Stimulated activated CD8-positive, alpha-beta memory T cell treated with anti-CD3 and anti-CD28 coated beads, Interleukin-4, amount 100 ng/mL, for 1 hour (primary cell): ENCODE measurements at places on chromosomes 2 and 18.

- no peak for DNase-seq
Observed at GRCh38 chr2:16718576-16719484, 53.2 kb upstream of the CYRIA start.

DNA sequence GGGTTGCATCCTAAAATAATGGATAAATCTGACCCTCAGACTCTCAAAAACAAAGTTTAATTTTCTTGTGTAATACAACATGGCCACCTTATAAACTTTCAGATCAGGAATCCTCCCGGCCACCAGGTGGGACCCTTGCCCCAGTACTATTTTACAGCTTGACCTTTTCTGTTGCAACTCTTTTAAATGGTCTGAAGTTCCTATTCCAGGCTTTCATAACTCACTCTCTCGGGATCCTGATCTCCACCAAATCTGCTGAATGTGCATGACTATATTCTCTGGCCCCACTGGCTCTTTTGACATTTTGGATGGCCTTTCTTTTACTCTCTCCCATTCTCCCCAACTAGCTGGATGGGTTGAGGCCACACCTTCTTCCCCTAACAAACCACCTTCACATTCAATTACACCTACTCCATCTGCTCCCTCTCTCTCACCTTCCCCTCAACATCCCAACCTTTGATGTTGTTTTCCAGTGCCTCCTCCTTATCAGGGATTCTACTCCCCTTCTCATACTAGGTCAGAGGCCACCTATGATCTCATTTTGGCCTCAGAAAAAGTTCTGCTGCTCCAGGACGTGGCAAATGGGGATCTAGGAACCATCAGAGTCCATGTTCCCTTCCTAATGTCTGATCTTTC is 70.8 kb downstream of the SESTD1 start:
- no peak for DNase-seq

DNA sequence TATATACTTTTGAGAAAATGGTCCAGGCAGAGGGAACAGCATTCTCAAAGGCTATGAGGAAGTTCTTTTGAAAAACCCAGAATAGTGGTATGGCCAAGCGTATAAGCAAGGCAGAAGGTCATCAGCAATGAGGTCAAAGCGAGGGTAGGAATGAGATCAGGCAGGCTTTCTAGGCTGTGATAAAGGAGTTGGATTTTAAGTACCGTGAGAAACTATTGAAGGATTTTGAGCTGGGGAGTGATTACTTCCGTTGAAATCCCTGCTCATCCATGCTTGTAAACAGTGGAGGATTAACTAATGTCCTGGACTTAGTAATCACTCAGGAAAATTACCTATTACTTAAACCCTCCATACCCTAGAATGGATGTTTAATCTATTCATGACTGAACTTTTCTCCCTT is 50.2 kb downstream of the EMILIN2 start:
- DNase-seq = no peak

GRCh38 chr2:74100254-74101216 is 47.2 kb downstream of the BOLA3 start:
- DNase-seq = no peak

- DNase-seq = no peak
Observed at GRCh38 chr2:54899576-54900200, 150.6 kb downstream of the RTN4 start.

- no peak for DNase-seq
Observed at GRCh38 chr18:70762812-70763211, 474.0 kb downstream of the SOCS6 start.

GRCh38 chr18:47341678-47342077 is 90.2 kb upstream of the SKOR2 start:
- DNase-seq = no peak

DNA sequence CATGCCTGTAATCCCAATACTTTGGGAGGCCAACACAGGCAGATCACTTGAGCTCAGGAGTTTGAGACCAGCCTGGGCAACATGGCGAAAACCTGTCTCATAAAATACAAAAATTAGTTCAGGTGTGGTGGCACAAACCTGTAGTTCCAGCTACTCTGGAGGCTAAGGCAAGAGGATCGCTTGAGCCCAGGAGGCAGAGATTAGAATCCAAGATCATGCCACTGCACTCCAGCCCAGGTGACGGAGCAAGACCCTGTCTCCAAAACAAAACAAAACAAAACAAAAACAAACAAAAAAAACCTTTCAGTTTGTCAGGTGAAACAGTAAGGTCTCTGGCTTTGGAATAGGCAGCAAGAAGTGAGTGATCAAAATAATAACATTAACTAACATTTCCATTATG is 84.6 kb downstream of the CLHC1 start:
- DNase-seq = no peak

DNA sequence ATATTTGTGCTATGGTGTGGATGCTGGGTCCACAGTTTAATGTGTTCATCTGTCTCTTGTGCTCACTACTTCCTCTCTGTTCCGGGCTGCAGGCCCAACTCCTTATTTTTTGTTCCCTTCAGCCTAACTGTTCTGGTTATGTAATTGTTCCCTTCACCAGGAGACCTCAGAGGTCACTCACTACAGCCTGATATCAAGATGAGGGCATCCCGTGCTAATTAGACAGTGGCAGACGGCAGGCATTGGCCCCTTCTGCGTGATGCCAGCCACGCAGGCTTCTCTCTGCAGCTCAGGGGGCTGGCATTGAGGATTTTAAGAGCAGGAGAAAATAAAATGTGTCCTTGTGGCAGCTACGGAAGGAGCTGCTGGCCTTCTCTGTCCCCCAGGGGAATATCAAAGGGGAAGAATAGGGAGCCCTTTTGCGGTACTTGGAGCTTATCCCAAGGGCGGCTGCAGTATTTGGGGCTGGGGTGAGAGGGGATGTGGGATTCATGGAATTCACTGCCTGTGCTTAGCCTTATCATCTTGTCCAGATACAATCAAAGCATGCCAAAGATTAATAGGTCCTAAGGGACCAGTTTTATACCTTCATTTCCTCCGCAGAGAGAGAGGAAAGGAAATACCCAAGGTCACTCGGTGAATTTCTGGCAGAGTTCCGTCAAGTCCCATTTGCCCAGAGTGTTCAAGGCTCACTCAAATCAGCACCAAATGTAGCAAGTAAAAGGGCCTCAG is 53.3 kb upstream of the TRIB2 start:
- no peak for DNase-seq

DNA sequence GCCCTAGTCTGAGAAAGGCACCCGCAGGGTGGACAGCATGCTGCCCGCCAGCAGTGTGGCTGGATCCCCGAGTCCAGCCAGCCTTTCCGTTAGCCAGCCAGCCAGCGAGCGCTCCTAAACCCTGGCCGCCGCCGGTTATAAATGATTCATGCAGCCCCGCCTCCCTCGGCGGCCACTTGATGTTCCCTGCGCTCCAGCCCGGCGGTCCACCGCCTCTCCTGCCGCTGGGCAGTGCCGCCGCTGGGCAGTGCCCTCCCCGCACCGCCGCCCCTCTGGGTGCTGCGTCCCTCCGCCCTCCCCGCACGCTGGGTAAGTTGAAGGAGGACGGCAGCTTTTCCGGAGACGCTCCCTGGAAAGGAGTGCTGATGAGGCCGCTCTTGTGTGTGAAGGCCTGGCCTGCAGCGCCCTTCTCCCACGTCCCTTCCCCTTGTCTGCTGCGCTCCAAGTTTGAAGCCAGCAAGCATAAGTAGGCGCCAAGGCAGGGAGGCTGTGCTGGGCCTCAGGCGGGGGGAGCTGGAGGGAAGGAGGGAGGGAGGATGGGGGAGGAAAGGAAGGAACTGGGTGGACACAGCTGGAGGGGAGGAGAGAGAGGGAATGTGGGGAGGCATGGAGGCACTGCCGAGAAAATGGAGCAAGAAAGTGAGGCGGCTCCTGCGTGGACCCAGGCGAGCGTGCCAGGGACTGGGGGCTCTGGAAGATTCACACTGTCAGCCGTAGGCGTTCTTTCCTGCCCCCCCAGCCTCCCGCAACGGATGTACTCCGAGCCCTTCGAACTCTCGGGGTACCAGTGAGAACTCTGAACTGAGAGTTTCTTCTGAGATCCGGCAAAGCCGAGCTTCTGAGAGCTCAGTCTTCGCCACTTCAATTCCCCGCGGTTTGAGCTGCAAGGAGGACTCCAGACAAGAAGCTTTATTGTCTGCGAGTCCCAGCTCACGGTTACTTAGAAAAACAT is 131.9 kb downstream of the GLI2 start:
- DNase-seq = no peak

- DNase-seq = peak; percentile 46
Observed at GRCh38 chr2:85405201-85406059, 4.7 kb downstream of the CAPG start.

DNA sequence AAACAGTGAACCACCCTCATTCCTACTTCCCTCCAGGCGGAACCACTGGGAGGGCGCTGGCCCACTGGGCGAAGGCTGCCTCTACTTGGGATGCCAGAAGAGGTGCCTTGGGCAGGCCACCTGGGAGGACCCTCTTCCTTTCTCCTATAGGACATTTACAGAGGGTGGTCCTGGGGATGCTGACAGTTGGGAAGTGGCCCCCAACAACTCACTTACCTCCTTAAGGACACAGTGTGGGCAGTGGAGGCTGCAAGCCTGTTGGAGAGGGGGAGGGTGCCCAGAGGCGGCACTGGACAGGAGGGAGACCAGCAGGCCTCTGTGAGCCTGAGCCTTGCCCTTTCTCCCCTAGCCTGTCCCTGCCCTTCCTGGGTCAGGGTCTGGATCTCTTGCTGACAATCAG is 346.4 kb upstream of the HS6ST1 start:
- no peak for DNase-seq

- DNase-seq = no peak
Observed at GRCh38 chr2:11073251-11073650, 82.0 kb upstream of the SLC66A3 start.

DNA sequence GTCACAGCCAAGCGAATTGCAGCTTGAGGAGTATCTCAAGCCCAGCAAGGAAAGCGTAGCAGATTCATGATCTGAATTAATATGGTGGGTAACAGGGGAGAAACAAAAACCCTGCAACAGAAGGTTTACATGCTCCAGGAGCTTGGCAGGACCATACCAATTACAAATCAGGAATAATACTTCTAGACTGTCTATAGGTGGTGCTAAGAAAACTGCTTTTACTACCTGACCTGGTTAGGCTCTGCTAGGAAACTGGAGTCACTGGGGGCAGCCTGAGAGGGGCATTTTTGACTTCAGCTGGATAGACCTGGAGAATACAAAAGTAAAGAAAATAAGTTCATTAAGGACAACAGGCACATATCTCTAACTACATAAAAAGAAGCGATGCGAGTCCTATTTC is 24.6 kb upstream of the SPOPL start:
- DNase-seq = no peak

DNA sequence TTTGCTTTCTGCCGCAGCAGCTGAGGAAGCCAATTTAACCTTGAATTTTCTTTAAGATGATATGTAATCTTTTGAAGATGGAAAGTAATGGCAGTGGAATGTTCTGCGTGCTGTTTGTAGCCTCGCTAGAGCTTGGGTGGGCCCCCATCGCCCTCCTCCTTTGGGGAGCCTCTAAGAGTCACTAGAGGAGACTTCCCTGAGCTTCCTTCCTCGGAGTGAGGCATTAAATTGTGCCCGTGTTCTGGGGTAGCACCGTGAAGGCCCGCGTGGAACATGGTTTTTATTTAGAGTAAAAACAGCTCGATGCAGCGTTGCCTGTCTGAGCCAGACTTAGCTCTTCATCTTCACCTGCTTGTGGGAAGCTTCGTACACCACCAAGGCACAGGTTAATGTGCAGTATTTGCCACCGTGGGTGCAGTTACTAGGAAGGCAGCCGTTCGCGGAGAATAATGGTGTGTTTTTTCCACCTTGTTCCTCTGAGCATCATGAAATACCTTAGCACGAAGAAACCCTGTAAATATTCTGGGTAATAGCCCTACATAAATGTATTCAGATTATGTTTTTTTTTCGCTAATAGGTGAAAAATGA is 38.5 kb downstream of the NCK2 start:
- DNase-seq = no peak

DNA sequence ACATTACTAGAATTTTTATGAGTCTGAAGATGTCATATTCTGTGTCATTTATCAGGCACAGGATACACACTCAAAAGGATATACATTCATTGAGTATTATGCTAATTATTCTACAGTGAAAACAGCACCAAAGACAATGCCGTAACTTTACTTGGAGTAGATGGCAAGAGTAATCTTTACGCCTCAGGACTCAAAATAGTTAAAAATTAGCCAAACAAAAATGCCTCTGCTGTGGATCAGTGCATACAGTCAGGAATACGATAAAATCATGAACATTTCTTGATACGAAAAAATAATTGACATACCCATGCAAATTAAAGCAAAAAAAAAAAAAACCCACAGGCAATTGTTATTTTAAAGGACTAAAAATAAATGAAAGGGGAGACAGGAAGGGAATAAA is 129.7 kb downstream of the NETO1 start:
- no peak for DNase-seq

- DNase-seq = no peak
Observed at GRCh38 chr2:237483018-237483731, 3.9 kb upstream of the MLPH start.

DNA sequence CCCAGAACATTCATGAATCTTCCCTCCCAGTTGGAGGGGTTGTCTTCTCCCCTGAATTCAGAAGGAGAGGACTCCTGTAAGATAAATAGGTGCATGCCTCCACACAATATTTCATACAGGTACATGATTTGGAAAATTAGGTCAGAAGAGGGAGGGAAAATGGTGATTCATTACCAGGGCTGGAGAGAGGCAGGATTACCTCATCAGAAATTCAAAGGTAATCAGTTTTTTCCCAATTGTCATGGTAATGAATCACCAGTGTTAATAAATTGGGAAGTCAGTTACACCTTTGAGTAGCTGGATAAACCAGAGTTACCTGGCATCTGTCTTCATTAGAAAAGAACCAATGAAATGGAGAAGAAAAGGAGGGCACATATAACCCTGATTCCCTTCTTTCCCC is 128.5 kb downstream of the EN1 start:
- DNase-seq = no peak

DNA sequence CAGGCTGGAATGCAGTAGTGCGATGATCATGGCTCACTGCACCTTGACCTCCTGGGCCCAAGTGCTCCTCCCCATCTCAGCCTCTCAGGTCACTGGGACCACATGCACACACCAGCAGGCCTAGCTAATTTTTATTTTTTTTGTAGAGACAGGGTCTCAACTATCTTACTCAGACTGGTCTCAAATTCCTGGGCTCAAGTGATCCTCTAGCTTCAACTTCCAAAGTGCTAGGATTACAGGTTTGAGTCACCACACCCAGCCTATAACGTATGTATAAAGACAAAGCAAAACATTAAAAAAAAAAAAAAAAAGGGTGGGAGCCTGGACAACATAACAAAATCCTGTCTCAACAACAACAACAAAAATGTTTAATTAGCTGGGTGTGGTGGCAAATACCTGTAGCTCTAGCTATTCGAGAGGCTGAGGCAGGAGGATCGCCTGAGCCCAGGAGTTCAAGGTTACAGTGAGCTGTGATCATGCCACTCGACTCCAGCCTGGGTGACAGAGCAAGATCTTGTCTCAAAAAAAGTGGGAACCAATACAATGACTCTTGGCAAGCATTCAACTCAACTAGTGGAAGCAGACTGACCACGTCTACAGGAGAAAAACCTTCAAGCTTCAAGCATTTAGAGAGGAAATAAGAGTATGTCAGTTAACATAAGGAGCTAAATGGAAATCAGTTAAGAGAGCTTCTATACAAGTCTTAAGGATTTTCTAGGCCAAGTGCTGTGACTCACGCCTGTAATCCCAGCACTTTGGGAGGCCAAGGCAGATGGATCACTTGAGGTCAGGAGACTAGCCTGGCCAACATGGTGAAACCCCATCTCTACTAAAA is 2.6 kb downstream of the GTF3C2 start:
- no peak for DNase-seq

GRCh38 chr18:51881394-51881793 is 458.6 kb upstream of the DCC start:
- no peak for DNase-seq

GRCh38 chr2:165897074-165897473 is 56.5 kb downstream of the TTC21B start:
- no peak for DNase-seq

GRCh38 chr2:134203175-134203574 is 50.7 kb upstream of the MGAT5 start:
- no peak for DNase-seq
